ENCODE measurements at places on chromosomes 1 and 21.
A peak's percentile ranks its signal among the peaks of the same experiment; 100 is the strongest.

GRCh38 chr1:211577819-211578639, 932 bp downstream of the SLC30A1 start:
- peak; percentile 91 for DNase-seq

DNA sequence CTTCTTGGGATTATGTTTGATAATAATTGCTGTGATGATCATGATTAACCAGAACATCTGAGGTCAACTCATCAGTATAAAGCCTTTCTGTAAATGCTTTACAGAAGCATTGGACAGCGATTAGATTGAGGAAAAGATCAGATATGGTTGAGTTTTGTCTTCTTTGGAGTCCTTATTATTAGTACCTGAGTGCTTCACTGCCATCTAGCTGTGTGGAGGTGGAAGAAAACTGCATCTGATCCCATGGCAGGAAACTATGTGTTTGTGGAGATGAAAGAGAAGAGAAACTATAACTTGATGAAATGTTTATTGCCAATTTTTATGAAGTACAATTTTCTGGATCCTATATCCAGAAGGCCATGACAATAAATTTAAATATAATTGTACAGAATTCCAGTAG, 11.4 kb downstream of the FLG2 start:
- no peak for DNase-seq

DNA sequence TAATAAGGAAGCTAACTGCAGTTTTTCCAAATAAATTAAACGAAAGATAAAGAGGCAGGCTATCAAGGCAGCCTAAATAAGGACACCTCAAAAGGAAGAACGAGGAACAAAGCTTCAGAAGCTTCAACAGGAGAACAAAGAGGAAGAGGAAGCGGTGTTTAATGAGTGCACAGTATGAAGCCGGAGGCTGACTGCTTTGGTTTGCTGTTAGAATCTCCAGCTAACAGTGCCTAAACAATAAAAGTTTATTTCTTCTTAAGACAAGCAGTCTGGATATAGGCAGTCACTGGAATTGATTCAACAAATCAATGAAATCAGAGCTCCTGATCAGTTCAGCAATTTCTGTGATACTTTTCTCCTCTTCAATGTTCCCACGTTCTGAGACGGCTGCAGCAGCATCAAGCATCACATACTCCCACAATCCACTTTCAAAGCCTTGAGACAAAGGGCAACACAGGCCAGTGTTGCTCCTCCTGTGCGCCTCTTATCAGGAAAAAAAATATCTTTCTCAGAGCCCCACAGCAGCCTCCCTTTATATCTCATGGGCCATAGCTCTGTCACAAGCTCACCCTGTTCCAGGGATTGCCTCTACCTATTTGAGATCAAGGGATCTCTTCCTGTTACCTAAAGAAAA, 365.6 kb upstream of the ST6GALNAC5 start:
- peak; percentile 46 for DNase-seq

- peak; percentile 27 for DNase-seq
Measured at GRCh38 chr1:169368406-169368769, 393 bp downstream of the BLZF1 start.

- DNase-seq: peak; percentile 29
Measured at GRCh38 chr1:208654241-208654640, 410.1 kb upstream of the PLXNA2 start.

DNA sequence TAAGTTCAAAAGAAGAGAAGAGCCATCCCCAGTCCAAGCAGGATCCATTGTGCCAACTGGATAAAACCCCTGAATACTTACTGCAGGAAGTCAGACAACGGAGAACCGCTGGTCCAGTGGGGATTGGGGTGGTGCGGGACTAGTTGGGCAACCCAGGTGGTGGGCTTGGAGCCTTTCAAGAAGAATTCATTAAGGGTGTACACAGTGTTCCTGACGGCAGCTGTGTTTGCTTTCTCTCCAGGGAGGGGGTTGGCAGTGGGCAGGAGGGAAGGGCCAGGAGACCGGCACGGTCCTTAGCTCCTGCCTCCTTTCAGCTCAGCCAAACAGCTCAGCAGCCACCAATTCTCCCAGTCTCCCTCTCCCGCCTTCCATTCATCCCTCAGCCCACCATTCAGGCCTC, 7.1 kb upstream of the CDK18 start:
- DNase-seq: no peak

DNA sequence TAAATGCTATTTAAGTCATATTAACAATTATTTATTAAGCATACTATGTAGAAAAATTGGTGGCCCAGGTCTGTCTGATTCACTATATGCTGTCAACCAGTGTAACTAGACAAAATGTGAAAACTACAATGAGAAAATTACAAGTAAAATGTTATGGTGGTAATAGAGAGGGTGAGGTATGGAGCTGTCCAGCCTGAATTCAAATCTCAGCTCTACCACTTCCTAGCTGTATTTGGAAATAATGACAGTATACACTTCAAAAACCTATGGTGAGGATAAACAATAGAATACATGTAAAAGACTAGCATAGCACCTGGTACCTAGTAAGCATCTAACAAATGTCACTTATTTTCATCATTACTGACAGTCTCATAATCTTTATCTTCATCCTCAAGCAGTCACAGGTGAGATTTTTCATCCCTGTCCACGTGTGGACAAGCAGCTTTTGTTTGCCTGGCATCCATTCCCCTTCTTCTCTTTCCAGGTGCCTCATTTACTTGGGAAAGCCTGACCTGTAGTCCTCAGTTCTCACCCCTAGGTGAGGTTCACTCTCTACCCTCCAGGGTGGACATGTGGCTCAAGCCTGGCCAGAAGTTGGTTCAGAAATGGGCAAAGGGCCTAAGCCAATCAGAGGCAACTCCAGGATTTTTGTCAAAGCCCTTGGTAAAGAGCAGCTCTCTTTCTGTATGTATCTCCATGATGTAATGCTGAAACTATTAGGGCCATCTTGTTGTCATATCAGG, 29.5 kb downstream of the EGLN1 start:
- DNase-seq: no peak

- DNase-seq: no peak
Measured at GRCh38 chr1:59556398-59556797, 258.4 kb upstream of the HOOK1 start.

GRCh38 chr1:201354151-201354900, 23.2 kb downstream of the TNNT2 start:
- DNase-seq: no peak

DNA sequence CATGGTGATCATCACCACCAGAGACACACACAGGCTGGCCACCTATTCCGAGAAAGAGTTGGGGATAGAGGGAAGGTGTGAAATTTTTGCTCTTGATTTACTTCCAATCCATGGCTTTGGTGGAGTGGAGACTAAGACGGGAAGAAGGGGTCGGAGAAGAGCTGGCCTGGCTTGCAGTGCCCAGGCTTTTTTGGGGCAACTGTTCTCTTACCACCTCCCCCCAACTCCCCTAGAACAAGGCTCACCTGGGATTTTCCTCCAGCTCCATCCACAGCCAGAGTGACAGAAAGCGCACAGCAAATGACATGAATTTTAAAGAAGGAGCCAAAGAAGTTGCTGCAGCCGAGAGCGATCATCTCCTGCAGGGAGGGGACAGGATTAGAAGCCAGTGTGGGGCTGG, 16.0 kb downstream of the SLC26A9 start:
- DNase-seq: no peak

GRCh38 chr1:41431490-41432350, 52.8 kb downstream of the EDN2 start:
- no peak for DNase-seq

DNA sequence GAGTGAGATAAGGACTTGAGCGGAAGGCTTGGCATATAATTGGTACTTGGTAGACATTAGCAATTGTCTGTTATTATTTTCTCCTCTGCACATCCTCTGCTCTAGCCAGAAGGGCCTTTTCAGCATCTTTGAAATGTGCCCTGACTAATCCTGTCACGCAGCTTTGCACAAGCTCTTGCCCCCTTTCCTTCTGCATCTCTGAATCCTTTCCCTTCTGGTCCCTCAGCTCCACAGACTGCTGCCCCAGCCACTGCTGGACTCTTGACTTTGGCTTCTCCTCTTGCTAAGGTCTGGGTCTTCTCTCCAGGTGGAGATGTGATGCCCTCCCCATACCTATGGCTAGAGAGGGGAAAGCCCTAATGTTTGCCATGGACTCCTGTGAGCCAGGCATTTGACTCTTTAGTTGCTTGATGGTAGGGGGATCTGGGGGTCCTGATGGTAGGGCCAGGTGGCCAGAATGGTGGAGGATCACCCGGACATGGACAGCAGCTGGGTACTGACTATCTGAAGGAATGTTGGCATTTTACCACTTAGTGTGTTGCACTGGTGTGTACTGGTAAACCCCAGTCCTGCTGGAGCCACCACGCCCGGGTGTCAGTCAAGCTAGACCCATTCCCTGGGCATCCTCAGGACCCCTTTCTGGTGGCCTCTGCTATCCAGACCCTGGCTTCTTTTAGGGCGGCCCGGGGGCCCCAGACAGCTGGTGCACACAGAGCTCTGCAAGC, 4.4 kb downstream of the HPCA start:
- DNase-seq: no peak

- no peak for DNase-seq
Measured at GRCh38 chr1:189021577-189021976, 1456.1 kb downstream of the BRINP3 start.

GRCh38 chr1:89578946-89579684, 53.8 kb upstream of the LRRC8C start:
- no peak for DNase-seq

DNA sequence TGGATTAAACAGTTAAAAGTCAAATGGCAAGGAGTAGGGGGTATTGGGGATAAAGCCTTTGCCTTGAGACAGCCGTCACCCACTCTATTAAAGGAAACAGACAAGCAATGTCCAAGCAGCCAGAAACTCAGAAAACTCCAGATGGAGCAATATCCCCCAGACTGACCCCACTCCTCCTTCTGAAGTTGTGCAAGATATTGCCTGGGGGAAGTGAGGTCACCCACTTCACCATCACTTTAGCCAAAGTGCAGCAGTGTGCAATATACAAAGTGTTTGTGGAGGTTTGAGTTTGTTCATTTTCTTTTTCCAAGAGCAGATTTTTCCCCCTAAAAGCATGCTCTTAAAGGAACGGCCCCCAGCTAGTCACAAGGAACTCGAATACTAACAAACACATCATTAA, 125.1 kb downstream of the ETS2 start:
- DNase-seq: no peak

GRCh38 chr1:95263450-95263849, 29.4 kb downstream of the RWDD3 start:
- no peak for DNase-seq

DNA sequence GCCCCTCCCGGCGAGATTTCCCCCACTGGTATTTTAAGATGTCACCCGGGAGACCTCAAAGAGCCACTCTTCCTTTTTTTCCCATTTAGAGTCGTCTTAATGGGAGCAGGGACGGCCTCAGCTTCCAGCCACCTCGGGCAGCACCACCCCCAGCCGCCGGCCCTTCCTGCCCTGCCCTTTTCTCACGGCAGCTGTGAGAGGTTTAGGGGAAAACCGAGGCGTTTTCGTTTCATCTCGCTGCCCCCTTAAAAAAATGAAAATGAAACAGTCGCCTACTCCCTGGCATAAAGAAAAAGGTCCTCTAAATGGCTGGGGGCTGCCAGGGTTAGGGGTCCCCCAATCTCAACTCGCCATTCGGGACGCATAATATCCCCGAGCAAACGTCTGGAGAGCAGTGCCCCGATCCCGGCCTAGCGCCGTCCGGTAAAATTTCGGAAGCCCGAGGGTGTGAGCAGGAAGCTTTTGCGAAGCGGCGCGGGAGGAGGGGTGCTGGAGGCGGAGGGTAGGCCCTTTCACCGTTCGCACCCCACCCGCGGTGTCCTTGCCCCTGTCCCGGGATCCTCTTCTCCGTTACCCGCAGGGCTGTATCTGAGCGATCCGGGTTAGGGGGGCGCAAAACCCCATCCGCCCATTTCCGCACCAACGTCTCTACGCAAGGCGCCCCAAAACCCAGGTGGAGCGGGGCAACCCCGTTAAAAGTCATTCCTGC, 1.2 kb downstream of the RUNX3 start:
- peak; percentile 57 for DNase-seq

GRCh38 chr1:31786366-31787060, 22.4 kb upstream of the ADGRB2 start:
- peak; percentile 21 for DNase-seq

DNA sequence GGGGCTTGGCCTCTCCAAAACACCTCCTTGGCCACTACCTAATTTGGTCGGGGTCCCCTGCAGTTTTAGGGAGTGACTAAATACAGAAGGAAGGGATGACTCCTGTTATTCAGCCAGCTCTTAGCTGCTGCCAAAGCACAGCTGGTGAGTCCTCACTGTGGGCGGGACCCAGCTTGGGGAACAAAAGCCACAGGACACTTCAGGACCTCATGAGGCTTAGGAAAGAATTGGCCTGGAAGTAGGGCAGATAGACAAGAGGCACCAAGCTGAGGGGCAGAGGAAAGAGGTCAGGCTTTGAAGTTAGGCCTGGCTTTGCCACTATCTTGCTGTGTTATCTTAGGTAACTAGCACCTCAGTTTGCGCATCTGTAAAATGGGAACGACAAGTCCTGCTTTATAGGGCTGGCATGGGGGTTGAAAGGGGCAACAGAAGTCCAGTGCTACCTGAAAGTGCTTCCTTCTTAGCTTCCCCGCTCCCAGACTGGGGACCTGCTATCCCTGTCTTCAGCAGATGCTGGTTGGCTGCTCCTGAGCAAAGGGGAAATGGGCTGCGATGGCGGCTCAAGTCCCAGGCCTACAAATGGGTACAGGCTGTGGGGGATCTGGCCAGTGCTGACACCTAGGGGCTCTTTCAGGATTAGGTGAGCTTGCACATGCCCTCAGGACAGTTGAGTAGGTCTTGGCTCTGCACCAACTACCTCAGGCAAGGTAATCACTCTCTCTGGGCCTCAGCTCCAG, 15.7 kb downstream of the IFI6 start:
- DNase-seq: peak; percentile 89

All from H9 (cell line).